HTR-8/SVneo (cell line): ENCODE measurements at places on chromosomes 1 and 21.

GRCh38 chr1:204337583-204337982 is 22.1 kb downstream of the PLEKHA6 start:
- DNase-seq, result no peak

GRCh38 chr1:175162955-175163354 is 29.6 kb downstream of the KIAA0040 start:
- DNase-seq, result no peak

GRCh38 chr1:53176452-53177208 is 20.0 kb upstream of the CPT2 start:
- DNase-seq, result no peak

GRCh38 chr21:44382536-44382935 is 29.1 kb downstream of the TRPM2 start:
- no peak for DNase-seq

DNA sequence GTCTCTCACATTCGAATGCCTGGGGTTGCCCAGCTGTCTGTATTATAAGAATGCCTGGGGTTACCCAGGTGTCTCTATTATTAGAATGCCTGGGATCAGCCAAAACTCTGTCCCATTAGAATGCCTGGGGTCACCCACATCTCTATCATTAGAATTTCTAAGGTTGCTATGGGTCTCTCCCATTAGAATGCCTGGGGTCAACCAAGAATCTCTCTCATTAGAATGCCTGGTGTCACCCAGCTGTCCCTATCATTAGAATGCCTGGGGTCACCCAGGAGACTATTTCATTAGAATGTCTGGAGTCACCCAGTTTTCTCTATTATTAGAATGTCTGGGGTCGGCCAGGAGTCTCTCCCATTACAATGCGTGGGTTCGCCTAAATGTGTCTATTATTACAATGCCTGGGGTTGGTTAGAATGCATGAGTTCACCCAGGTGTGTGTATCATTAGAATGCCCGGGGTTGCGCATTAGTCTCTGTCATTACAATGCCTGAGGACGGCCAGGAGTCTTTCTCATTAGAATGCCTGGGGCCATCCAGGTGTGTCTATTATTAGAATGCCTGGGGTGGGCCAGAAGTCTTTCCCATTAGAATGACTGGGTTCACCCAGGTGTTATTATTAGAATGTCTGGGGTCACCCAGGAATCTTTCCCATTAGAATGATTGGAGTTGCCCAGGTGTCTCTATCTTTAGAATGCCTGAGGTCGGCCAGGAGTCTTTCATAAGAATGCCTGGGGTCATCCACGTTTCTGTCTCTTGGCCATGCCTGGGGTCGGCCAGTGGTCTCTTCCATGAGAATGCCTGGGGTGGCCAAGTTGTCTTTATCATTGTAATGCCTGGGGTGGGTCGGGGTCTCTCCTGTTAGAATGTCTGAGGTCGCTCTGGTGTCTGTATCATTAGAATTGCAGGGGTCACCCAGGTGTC is 59.6 kb downstream of the RNF187 start:
- DNase-seq, result no peak

- no peak for DNase-seq
Observed at GRCh38 chr1:143699731-143700130, 272.1 kb downstream of the FAM72C start.

GRCh38 chr1:83942914-83943313 is 56.0 kb downstream of the TTLL7 start:
- DNase-seq, result no peak

DNA sequence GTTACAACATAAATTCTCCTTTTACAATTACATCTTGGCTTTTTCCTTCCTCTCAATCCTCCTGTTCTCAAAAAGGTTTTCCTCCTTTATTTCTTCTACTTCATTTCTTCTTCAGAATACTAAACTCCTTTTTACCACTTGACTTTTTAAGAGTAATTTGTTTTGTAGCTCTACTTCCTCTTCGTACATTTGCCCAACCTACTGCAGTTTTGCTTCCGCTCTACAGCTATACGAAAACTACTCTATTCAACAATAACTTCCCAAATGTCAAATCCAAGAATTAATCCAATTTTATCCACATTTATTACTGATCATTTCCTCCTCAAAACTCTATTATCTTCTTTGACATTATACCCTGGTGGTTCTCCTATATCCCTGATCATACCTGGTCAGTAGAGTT is 3.4 kb downstream of the GDAP2 start:
- DNase-seq, result no peak

DNA sequence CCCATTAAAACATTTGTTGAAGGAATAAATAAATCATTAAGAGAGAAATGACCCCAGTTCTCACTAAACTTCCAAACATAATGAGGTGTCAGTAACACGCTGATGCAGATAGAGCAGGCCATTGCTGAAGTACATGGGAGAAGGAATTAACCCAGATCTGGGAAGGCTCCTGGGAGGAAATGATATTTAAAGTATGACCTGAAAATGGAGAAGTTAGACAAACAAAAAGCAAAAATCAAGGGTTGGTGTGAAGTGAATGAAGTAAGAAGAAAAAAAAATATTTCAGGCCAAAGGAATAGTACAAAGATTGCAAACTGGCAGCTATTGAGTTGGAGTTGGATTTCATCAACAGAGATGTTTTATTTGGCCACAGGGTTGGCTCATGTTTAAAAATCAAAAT is 71.4 kb downstream of the RGS2 start:
- DNase-seq, result no peak
